Upper lobe of right lung (tissue), 1 donor: ENCODE measurements at places on chromosomes 7 and 10. TPM values are rescaled to one million over a fixed set of nuclear protein-coding genes. Genes with fewer than 3 reads are reported as not detected.

Gene NKX6-2
- not detected for total RNA-seq

Gene FAM131B
- 0.90 TPM for total RNA-seq

Gene INPP5A
- 38.3 TPM for total RNA-seq

Gene NKX2-3
- 0.26 TPM for total RNA-seq

Gene TAS2R41
- not detected for total RNA-seq

Gene SH2B2
- 13.2 TPM for total RNA-seq

Gene ZMIZ2
- 95.4 TPM for total RNA-seq

Gene HOXA6
- 6.5 TPM for total RNA-seq

Gene USP6NL
- total RNA-seq = 21.6 TPM

DNA sequence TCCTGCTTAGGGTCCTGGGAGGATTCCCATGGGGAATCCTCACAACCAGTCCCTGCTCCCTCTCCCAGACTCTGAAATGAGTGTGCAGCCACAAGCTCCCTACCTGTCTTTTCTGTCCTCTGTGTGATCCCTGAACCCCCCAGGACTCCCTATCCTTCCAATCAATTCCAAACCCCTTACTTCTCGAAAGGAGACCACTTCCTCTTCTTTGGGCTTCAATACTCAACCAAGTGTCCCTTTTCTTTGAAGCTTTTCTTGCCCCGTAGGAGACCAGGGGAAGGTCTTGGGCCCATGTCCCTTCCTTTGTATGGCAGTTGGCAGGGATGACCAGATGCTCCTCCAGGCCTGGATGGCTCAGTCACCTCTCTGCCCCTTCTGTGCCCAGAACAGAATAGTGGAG, 1.7 kb downstream of the AEBP1 start:
- peaks cover 17% of the 10 kb centered on the region for H3K36me3 ChIP-seq
- DNase-seq = no peak
- H3K27me3 ChIP-seq = no peaks in the 10 kb centered on the region
- H3K4me1 ChIP-seq = peaks cover 3% of the 10 kb centered on the region
- peak overlapping the region; percentile 78 for H3K27ac ChIP-seq

DNA sequence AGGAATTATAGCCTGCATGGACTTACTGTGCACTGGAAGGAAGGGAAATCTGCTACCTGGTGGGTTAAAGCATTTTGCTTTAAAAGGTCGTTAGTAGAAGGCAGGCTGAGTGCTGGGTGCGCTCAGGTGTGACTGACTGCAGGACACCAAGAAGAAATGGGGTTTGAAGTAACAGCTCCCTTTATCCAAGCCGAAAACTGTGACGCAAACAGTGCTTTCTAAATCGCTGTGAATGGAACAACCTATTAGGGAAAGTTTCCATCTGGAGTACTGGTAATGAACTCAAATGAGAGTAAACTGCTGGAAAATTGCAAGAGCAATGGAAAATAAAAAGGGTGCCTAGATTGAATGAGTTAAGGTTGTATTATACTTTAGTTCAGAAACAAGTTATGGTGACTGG, 95.3 kb downstream of the CNNM2 start:
- H3K27ac ChIP-seq = no peak overlapping the region
- H3K36me3 ChIP-seq = no peaks in the 10 kb centered on the region
- no peaks in the 10 kb centered on the region for H3K4me1 ChIP-seq

GRCh38 chr10:89074120-89074519, 83.5 kb downstream of the FAS start:
- no peak overlapping the region for H3K4me3 ChIP-seq
- H3K27ac ChIP-seq = no peak overlapping the region
- H3K4me1 ChIP-seq = no peaks in the 10 kb centered on the region
- no peak for DNase-seq
- H3K27me3 ChIP-seq = no peaks in the 10 kb centered on the region

- no peaks in the 10 kb centered on the region for H3K27me3 ChIP-seq
- no peak overlapping the region for H3K4me3 ChIP-seq
- no peak overlapping the region for H3K27ac ChIP-seq
These were observed 70.4 kb upstream of the MDFIC start for GRCh38 chr7:114851406-114852061.

GRCh38 chr7:97116308-97116707, 1.2 kb upstream of the SDHAF3 start:
- DNase-seq = no peak
- H3K27ac ChIP-seq = no peak overlapping the region
- no peaks in the 10 kb centered on the region for H3K27me3 ChIP-seq
- peaks cover 9% of the 10 kb centered on the region for H3K4me1 ChIP-seq

- no peaks in the 10 kb centered on the region for H3K27me3 ChIP-seq
- no peak overlapping the region for H3K4me3 ChIP-seq
- no peak overlapping the region for H3K27ac ChIP-seq
- H3K4me1 ChIP-seq = no peaks in the 10 kb centered on the region
These were observed 52.9 kb downstream of the CLEC2L start for GRCh38 chr7:139576179-139576973.

DNA sequence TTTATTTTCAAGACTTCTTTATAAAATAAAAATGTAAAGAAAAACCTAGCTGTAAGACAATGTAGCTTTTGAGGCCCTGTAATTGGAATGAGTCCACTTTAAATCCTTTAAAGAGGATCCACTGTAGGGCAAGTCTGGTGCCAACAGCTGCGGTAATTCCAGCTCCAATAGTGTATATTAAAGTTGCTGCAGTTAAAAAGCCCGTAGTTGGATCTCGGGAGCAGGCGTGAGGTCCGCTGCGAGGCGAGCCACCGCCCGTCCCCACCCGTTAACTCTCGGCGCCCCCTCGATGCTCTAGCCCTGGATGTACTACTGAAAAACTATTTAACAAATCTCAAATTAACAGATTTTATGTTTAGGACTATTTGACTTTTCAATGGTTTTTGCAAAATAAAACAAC, 414.7 kb upstream of the SEMA3C start:
- no peaks in the 10 kb centered on the region for H3K4me1 ChIP-seq
- H3K27me3 ChIP-seq = no peaks in the 10 kb centered on the region
- no peaks in the 10 kb centered on the region for H3K36me3 ChIP-seq
- H3K27ac ChIP-seq = no peak overlapping the region

DNA sequence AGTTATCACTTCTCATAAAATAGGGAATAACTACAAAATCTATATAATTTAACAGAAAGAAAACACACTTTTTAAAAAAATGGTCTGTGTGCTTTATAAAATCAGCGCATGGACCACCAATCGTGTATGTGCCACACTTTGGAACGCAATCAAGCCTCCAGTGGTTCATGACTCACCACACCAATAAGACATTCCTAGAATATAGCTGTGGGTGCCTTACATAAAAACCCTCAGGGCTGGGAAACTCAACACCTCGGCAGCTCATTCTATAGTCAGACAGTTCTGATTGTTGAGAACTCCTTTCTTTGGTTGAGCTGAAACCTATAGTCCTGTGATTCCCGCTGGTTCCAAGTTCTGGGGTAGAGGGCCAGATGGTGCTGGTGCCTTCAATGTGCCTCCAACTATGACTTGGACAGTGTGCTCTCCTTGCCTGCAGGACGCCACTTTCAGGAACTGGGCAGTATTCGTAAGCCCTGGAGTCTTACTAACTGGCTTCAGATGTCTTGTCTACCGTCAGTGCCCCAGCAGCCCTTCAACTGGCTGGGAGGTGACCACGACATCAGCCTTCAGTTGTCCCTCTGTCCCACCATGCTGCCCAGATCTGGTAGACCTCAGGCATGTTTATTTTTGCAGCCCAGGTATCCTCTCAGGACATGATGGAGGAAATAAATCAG, 135.7 kb upstream of the GDF10 start:
- no peaks in the 10 kb centered on the region for H3K27me3 ChIP-seq
- no peak overlapping the region for H3K27ac ChIP-seq
- H3K4me3 ChIP-seq = no peak overlapping the region
- no peaks in the 10 kb centered on the region for H3K36me3 ChIP-seq
- H3K4me1 ChIP-seq = peaks cover 24% of the 10 kb centered on the region
- no peak for DNase-seq

GRCh38 chr7:128781126-128781525, 5.5 kb upstream of the OPN1SW start:
- no peaks in the 10 kb centered on the region for H3K36me3 ChIP-seq
- no peaks in the 10 kb centered on the region for H3K27me3 ChIP-seq

GRCh38 chr10:94500063-94500462, 45.5 kb upstream of the HELLS start:
- H3K4me3 ChIP-seq = no peak overlapping the region
- H3K36me3 ChIP-seq = no peaks in the 10 kb centered on the region
- H3K27ac ChIP-seq = no peak overlapping the region

DNA sequence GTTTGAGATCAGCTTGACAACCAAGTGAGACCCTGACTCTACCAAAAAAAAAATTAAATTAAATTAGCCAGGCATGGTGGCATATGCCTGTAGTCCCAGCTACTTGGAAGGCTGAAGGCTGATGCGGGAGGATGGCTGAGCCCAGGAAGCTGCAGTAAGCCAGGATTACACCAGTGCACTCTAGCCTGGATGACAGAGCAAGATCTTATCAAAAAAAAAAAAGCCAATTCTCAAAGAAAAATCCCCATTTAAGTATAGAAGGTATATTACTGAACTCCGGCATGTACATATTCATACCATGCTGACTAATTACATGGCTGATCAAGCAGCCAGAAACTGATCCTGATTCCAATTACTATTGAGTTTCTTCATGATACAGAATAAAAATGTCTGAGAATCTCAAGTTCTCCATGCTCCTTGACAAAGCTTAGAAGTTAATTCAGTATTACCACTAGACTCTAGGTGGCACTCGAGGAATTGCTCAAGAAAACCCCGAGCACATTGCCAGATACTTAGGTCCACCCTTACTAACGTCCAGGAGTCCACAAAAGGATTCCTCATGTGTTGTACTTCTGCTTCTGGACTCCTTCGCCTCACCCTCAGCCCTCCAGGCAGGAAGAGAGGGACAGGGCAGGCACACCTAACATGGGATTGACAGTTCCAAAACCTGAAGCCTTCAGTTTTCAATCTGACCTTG, 148.9 kb downstream of the PARD3 start:
- no peaks in the 10 kb centered on the region for H3K36me3 ChIP-seq
- H3K27me3 ChIP-seq = no peaks in the 10 kb centered on the region
- DNase-seq = no peak
- H3K27ac ChIP-seq = no peak overlapping the region
- H3K4me3 ChIP-seq = no peak overlapping the region

DNA sequence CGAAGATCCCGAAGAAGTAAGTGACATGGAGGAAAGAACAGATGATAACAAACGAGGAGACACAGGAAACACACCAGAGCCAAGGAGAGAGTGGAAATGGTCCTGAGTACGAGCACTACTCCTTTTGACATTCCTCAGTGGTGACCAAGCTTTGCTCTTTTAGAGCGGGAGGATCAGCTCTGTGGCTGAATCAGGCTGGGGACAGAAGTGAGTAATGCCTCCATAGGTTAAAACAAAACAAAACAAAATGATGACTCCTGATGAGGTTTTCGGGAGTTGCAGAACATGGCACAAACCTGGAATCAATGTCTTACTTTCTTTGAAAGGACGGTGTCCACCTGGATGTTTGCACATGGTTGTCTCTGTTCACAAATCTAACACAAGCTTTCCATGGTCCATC, 30.3 kb upstream of the TCF7L2 start:
- H3K27ac ChIP-seq = no peak overlapping the region
- peaks cover 4% of the 10 kb centered on the region for H3K4me1 ChIP-seq
- no peaks in the 10 kb centered on the region for H3K36me3 ChIP-seq
- no peak overlapping the region for H3K4me3 ChIP-seq

GRCh38 chr10:70232859-70233108, 445 bp downstream of the PPA1 start:
- no peaks in the 10 kb centered on the region for H3K36me3 ChIP-seq
- H3K4me3 ChIP-seq = peak overlapping the region; percentile 79
- peak overlapping the region; percentile 82 for H3K27ac ChIP-seq
- H3K27me3 ChIP-seq = no peaks in the 10 kb centered on the region
- peaks cover 27% of the 10 kb centered on the region for H3K4me1 ChIP-seq

DNA sequence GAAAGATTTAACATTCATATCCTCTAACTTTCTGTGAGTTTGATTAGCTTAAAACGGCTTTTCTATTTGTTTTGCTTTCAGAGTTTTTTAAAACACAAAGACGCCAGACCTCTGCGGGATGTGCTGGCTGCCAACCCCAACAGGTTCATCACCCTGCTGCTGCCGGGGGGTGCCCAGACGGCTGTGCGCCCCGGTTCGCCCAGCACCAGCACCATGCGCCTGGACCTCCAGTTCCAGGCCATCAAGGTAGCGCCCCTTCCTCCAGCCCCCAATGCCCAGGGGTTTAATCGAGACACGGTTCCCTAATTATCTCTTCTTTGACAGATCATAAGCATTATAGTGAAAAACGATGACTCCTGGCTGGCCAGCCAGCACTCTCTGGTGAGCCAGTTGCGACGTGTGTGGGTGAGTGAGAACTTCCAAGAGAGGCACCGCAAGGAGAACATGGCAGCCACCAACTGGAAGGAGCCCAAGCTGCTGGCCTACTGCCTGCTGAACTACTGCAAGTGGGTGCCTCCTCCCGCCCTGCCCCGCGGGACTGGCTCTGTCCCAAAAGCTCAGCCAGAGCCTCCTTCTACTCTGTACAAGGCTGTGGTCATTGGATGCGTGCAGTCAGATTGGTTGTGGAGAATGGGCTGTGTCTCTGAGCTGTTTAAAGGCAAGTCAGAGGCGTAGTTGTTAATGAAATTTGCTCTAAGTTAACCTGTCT, 71.2 kb downstream of the TRRAP start:
- peaks cover 91% of the 10 kb centered on the region for H3K36me3 ChIP-seq
- DNase-seq = no peak
- H3K27ac ChIP-seq = no peak overlapping the region
- no peaks in the 10 kb centered on the region for H3K4me1 ChIP-seq
- H3K4me3 ChIP-seq = no peak overlapping the region

DNA sequence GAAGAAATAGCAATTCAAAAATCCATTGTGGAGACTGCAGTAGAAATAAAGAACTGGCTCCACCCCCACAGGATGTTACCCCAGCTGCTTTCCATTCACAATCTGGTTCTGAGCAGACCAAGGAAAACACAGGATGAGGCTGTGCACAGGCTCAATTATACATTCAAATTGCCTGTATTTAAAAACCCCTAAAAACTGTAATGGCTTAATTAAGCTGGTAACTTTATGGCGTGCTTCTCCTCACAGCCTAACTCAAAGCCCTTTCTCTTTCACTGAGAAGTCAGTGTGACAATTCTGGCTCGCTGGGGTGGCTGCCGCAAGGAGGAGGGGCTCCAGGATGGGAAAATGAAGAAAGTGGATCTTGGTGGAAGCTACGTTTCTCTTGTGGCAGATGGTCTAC, 1191.1 kb downstream of the SORCS1 start:
- H3K27me3 ChIP-seq = no peaks in the 10 kb centered on the region
- no peak for DNase-seq
- no peak overlapping the region for H3K4me3 ChIP-seq
- H3K36me3 ChIP-seq = no peaks in the 10 kb centered on the region

- H3K36me3 ChIP-seq = no peaks in the 10 kb centered on the region
- H3K4me1 ChIP-seq = no peaks in the 10 kb centered on the region
- DNase-seq = no peak
- no peak overlapping the region for H3K4me3 ChIP-seq
These were observed 470.5 kb upstream of the LRRTM3 start for GRCh38 chr10:66455304-66455703.

- no peak for DNase-seq
- H3K27me3 ChIP-seq = peaks cover 12% of the 10 kb centered on the region
- peaks cover 13% of the 10 kb centered on the region for H3K4me1 ChIP-seq
- H3K27ac ChIP-seq = no peak overlapping the region
- no peak overlapping the region for H3K4me3 ChIP-seq
These were observed 2.2 kb upstream of the STRIP2 start for GRCh38 chr7:129431911-129432643.
